ENCODE measurements at places on chromosomes 5 and 9.

DNA sequence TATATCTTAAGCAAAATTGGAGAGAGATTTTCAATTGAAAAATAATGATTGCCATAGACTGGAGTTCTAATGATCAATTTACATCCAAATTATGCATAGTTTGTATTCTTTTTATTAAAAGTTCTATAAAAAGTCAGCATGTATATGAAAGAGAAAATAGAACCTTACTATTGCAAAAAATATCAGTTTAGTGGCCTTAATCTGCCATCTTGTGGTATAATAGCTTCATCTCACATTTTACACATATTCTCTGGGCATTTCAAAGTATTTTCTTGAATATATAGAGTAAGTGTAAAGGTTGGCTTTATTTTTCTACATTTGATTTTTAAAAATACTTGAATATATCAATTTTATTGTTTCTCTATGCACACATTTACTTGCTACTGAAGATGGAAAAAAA is 1858.6 kb upstream of the CDH9 start:
- DNase-seq, result peak; percentile 91

DNA sequence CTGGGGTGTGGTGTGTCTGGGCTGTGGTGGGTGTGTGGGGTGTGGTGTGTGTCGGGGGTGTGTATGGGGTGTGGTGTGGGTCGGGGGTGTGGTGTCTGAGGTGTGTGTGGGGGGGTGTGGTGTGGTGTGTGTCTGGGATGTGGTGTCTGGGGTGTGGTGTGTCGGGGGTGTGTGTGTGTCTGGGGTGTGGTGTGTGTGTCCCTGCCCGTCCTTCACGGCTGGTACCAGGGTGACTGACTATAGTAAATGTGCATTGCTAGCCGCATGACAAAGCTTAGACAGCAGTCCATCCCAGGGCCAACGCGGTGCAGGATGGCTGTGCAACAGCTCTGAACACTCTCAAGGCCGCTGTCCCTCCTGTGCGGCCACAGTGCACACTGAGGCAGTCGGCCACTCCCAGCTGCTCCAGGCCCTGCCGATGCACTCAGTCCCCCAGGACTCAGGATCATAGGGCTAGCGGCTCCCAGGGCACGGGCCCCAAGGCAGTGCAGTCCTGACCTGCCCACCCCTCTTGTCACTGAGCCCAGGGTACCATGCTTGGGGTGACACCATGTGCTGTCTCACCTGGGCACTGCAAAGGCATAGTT is 54.0 kb downstream of the SECISBP2 start:
- peak; percentile 5 for DNase-seq

- DNase-seq, result peak; percentile 83
These were observed 23.5 kb upstream of the ALDOB start for GRCh38 chr9:101458963-101459631.

GRCh38 chr5:54103871-54104270 is 206.5 kb downstream of the ARL15 start:
- peak; percentile 89 for DNase-seq

GRCh38 chr9:81490605-81491331 is 198.6 kb downstream of the TLE1 start:
- DNase-seq, result no peak

- no peak for DNase-seq
These were observed 79.5 kb downstream of the RFX3 start for GRCh38 chr9:3446313-3446712.

DNA sequence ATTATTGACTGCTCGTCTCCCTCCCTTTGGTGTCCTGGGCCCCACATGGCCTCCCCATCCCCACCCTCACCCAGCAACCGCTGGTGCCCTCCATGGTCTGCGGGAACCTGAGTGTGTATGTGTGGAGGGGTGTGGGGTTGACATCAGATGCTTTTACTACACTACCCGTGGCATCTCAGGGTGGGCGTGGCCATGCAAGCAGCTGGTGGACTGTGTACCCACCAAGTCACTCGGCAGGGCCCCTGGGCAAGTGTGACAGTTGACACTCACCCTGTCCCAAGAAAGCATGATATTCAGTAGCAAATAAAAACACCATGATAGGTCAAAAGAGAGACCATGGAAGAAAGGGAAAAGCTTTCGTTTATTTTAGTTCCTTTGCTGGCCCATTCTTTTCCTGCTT is 7.4 kb upstream of the NXNL2 start:
- DNase-seq, result no peak

- no peak for DNase-seq
These were observed 348.1 kb downstream of the ADAMTS6 start for GRCh38 chr5:65133477-65134110.

- no peak for DNase-seq
These were observed 6.4 kb upstream of the FCHO2 start for GRCh38 chr5:72949481-72949880.

DNA sequence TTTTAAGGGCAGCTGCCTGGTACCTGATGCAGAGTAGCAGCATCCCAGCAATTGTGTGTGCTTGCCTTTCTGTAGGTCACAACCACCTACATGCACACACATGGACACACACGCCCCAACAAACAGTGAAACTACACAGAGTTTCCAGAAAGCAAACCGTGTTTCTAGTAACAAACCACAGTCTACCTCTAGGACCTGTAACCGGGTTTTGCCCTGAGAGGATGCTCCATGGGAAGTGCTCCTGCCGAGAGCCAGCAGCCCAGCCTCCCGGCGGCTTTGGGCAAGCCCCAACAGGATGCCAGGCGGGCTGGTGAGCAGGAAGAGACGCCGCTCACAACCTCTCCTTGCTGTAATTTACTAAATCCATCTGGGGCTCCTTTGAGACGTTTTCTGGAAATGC is 4.1 kb upstream of the TCF7 start:
- no peak for DNase-seq

All from NCI-H748 treated with DMSO at 0.1 percent for 48 hours (cell line).